ENCODE measurements at places on chromosomes 7 and 10.

GRCh38 chr10:10294881-10295529 is 722.7 kb upstream of the CELF2 start:
- no peak for DNase-seq

GRCh38 chr10:58590924-58591323 is 78.3 kb downstream of the BICC1 start:
- peak; percentile 17 for DNase-seq

- peak; percentile 35 for DNase-seq
Observed at GRCh38 chr7:127885843-127886242, 145.4 kb downstream of the LRRC4 start.

GRCh38 chr7:1252540-1253090 is 19.9 kb downstream of the UNCX start:
- no peak for DNase-seq

DNA sequence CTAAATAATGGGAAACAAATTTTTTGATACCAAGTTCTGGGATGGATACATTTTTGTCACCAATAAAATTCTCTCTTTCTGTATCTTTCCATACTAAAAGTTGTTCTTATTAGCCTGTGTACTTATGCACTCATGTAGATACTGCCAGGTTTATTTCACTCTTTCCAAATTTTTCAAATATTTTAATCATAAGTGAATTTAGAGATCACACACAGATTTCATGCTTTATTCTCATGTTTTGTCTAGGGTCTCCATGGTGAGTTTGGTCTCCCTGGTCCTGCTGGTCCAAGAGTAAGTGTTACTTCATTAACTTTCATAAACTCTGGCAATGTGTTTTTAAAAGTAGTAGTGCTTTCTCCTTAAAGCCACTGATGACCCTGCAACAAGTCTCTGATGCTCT is 20.3 kb downstream of the COL1A2 start:
- no peak for DNase-seq

DNA sequence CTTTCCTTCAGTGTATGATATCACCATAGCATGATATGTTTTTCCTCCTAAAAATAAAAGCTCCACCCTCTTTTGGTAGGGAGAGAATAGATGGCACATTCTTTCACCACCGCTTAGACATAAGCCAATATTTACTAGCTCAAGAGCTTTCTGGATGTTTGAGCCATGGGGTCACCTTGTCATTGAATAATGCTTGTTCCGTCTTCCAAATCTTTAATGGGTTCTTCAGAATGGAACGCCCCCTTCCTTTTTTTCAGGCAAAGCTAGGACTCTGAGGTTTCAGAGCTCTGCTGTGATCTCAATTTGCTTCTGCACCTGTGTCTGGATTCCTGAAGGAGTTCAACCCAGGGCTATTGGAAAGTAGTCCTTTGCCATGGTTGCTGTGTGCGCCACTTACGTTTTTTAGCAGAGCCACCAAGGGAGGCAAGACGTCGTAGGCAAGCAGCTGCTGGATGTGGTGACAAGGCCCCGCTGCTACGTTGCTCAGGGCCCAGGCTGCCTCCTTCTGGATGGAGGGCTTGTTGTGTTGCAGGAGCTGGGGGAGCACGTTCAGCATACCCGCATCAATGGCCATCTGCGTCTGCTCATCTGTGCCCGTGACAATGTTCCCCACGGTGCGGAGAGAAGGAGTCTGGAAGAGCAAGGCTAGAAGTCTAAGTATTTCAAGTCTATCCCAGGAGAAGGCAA is 23.2 kb downstream of the KPNA7 start:
- no peak for DNase-seq

DNA sequence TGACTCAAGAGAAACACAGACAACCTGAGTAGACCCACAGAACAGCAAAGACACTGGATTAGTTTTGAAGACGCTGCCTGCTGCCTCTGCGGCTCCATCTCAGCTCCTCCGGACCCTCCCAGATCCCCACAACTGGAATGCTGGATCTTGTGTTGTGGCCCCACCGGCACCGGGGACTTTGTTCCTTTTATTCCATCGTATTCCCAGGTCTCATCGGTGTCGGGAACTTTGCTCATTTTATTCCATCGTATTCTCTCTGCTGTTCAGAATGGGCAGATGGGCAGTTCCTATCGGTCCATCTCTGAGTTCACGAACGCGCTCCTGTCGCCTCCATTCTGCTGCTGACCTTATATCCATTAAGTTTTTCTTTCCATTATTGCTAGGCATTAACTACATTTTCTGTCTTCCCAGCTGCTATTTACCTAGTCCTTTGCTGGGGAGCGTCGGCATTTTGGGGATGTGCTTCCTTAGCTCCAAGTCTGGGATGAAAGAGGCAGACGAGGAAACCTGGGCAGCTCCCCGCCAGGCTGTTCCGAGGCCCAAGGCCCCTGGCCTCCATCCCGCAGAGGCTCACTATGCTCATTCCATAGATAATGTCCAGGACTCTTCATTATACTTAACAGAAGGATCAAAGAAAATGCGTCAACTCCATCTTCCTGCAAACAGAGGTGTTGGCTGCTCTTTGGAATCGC is 192.4 kb downstream of the MAD1L1 start:
- DNase-seq, result no peak

GRCh38 chr7:41612798-41613197 is 90.1 kb downstream of the INHBA start:
- DNase-seq, result no peak

DNA sequence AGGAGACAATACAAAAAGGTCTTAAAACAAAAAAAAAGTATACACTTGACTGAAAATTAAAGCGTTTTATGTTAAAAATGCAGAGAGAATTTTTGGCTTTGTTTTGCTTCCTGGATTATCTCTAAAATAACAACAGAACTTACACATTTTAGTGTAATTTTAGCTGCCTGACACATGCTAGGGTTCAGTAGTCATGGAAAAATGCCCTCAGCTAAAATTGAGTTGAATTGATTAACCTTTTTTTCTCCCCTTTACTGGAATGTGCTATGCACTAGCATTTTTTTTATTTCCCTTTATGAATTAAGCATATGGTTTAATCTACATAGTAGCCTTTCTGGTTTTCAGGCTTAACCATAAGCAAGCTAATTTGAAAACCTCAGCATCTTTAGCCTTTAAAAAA is 89.9 kb downstream of the ZNF277 start:
- no peak for DNase-seq

- no peak for DNase-seq
Observed at GRCh38 chr7:36182854-36183604, 30.0 kb downstream of the EEPD1 start.

- no peak for DNase-seq
Observed at GRCh38 chr7:132193898-132194297, 382.4 kb downstream of the PLXNA4 start.

DNA sequence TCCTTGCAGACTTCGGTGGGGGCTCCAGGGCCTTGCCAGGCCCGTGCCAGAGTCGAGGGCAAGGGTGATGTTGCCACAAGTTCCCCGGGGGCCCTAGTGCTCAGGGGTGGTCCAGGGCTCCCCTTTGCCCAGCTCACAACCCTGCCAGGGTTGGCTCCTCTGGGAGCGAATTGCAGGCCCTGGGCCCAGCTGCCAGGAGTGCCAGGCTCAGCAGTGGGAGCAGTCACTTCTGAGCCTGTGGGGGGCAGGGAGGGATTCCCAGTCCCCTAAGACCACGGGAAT is 43.8 kb downstream of the TCERG1L start:
- no peak for DNase-seq

DNA sequence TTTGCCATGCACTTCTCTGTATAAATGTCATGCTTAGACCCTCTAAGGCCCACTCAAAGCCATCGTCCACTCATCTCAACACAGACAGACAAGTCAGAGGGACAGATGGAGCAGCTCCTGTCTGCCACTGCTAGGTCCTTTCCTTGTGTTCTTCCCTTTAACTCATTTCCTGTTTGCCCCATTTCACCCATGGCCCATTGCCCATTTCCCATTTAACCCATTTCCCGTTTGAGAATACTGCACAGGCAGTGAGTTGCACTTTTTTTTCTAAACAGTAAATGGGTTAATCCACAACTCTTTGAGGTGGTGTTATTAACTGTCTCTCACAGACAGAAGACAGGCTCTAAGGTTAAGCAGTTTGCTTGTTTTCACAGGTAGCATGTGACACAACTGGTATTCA is 179.3 kb downstream of the NPSR1 start:
- DNase-seq, result no peak

GRCh38 chr10:80077869-80078447 is 507 bp upstream of the TMEM254 start:
- DNase-seq, result no peak

- DNase-seq, result no peak
Observed at GRCh38 chr7:155867280-155867679, 55.0 kb upstream of the SHH start.

DNA sequence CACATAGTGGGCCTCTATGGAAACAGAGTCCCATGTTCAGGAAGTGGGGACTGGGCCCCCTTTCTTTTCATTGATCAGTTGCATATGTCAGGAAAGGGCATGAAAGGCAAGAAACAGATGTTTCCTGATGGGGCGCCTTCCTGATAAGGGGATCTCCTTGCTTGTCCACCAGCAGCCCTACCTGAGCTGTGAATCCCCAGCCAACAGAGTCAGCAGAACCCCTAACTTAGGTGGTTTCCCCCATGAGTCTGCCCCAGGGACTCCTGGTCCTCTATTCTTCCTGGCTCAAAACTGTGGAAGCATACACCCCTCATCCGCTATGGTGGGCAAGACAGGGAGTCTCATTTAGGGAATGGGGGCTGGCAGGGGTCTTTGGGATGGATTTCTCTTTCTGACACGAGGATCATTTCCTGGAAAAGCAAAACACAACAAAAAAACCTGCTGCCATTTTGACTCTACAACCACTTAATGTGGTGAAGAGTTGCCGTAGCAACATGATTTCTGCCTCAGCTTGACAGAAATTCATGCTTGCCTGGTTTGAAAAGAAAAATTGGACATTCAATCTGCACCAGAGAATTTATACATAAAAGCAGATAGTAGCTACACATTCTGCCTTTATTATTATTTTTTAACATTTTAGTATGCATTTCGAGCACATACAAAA is 119.8 kb downstream of the SPAG6 start:
- no peak for DNase-seq

- DNase-seq, result peak; percentile 31
Observed at GRCh38 chr7:17058568-17058967, 176.8 kb upstream of the AGR3 start.

DNA sequence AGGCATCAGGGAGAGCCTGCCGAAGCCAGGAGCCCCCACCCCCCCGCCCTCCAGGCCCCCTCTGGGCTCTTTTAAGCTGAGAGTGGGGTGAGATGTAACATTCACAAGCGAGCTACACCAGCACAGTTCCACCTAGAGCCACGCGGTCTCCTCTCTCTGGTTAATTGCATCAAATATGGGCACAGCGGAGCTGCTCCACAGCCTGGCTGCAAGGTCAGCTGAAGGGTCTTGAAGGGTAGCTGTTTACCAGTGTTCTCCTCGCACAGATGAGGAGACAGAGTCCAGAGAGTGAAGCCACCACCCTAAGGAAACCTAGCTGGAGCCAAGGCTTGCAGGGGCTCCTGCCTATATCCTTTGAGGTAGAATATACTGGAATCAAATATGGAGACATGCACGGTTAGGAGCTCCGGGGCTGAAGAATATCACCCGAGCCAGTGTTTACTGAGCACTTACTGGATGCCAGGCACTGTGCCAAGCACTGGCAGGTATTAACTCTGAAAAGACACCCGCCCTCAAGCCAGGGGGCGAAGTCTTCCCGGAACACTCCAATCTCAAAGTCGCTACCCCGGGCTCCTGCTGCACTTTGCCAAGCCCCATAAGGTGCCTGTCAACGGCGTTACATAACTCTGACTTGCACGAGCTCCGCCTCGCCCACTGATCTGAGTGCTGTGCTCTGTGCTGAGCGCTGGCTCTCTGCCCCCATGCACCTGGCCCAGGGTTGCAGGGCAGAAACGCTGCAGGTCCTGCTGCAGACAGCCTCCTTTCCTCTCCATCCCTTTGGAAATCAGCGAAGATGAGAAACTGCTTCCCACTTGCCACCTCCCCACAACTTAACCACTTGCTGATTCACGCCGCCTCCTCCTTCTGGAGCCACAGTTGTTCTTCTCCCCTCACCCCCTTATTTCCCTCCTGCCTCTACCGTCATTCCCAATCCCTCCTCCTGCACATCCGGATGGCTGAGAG is 5.4 kb downstream of the CHST15 start:
- DNase-seq, result peak; percentile 82

DNA sequence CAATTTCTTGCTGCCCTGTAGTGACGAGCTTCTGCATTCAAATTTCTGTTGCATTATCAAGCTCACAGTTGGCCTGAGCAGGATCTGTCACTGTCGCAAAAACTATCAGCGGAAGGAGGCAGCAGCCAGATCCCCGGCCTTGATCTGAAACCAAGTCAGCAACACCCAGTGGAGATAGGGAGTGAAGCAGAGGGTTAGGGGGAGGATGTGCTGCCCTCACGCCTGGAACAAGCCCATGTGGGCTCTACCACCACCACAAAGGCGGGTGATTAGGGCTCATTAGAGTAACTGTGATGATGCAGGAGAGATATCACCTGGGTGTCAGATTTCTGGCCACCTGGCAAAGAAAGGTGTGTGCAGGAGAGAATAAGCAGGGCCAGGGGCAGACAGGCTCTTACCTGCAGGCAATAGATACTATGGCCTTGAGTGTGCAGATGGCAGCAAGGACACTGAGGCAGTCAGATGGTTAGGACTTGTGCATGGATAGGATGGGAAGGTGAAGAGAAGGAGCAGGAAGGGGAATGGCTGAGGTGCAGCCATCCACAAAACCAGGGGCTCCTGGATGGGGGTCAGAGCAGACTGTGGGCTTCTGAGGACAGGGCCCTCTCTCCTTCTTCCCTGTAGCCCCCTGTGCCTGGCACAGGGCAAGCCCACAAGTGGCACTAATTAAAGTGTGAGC is 417.3 kb downstream of the RPS24 start:
- DNase-seq, result no peak

- DNase-seq, result peak; percentile 67
Observed at GRCh38 chr10:60032723-60033122, 126.4 kb upstream of the CCDC6 start.

DNA sequence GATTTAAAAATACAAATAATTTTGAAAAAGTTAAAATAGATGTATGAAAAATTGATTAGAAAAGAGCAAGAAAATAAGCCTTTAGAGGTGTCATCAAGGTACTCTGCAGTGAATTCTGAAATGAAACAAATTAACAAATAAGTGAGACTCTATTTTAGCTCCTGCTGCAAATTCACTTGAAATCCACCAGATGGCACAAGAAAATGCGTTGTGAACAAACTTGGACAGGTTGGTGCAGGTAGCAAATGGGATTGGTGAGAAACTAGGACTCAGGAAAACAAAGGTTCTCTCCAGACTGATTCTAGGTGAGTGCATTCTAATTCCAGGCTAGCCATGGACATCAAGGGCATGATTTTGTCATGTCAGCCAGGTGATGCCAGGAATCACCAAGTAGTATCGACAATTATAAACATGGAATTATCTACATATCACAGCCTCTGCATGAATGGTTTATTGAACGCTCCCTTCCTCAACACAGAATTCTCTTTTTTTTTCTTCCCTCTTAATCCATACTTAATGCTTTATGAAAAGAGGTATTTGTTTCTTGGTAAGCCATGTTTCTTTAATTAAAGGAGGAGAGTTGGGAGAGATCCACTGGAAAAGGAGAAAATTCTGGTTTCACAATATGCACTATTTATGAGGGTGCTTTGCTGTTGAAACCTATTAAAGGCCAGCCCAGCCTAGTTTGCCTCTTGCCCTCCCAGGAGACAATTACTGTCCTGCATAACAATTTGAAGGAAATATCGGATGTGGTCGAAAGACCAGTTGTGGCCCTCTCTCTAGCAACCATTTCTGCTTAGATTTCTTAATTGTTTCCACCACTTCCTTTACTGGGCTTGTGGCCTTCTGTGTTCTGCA is 118.1 kb downstream of the ZNF365 start:
- peak; percentile 79 for DNase-seq

- no peak for DNase-seq
Observed at GRCh38 chr7:31550432-31550831, 36.5 kb downstream of the ITPRID1 start.

GRCh38 chr7:12586271-12586670 is 15.8 kb downstream of the SCIN start:
- DNase-seq, result no peak
